Stimulated activated naive B cell treated with anti-CD40 and anti-IgM and Interleukin-4, amounts not matched to agents 10 μg/mL and 1 μg/mL and 100 μg/mL, for 72 hours (primary cell): ENCODE measurements at places on chromosomes 4 and X.

GRCh38 chrX:19237901-19238300 is 105.8 kb upstream of the PDHA1 start:
- no peak for DNase-seq

DNA sequence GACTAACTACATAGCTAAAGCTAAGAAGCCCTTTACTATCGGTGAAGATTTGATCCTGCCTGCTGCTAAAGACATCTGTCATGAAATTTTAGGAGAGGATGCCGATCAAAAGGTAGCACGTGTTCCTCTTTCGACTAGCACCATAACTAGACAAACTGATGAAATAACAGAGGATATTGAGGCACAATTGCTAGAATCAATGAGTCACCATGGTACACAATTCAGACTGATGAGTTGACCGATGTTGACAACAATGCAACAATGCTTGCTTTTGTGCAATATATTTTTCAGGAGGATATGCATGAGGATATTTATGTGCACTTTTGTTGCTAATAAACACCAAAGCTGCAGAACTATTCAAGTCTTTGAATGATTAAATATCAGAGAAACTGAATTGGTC is 24.3 kb downstream of the TBCK start:
- no peak for DNase-seq

DNA sequence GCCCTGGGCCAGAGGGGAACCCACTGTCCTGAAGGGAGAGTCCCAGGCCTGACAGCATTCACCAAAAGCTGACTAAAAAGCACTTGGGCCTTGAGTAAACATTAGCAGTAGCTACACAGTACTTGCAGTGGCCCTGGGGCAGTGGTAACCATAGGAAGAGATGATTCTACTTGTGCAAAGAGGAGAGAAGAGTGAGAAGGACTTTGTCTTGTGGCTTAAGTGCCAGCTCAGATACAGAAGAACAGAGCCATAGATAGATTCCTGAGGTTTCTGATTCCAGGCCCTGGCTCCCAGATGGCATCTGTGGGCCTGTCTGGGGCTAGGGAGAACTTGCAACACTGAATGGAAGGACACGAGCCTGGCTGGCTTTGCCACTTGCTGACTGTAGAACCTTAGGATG is 100.5 kb downstream of the PTCHD1 start:
- no peak for DNase-seq

GRCh38 chr4:11271263-11271662 is 157.4 kb downstream of the HS3ST1 start:
- DNase-seq, result no peak

- no peak for DNase-seq
These were observed 19.3 kb downstream of the YIPF7 start for GRCh38 chr4:44632089-44632488.

DNA sequence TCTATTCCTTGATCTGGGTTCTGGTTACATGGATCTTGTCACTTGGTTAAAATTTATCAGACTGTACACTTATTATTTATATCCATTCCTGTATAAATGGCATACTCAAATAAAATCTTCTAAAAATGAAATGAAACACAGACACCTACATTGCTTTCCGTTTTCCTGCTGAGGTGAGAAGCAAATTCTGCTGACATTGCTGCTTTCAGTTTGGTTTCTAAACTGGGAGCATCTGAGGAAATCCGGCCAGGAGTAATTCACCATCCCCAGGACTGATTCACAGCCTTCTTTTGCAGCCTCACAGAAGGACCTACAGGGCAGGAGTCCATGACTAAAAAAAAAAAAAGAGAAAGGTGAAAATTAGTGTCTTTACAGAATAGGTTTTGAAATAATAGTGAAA is 93.6 kb downstream of the CORIN start:
- no peak for DNase-seq

DNA sequence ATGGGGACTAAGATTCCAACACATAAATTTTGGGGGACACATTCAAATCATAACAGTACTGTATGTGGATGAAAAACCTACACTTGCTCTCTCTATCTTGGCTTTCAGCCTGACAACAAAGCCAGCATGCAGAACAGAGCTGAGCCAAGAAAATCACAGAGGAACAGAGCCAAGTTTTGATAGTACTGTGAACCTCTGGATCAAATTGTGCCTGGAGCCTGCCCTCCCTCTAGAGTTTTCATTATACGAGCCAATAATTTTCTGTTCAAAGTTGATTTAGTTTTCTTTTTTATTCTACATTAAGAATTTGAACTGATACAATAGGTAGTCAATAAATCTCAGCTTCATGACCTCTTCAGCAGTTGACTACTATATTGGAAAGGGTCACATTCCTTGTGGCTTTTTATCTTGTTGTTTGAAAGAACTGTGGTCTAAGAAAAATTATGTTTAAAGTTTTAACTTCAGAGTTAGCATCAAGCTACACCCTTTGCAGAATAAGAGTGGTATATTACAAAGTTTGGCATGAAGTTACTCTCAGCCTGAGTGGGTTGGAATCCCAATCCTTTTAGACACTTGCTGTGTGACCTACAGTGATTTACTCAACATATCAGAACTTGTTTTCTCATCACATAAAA is 31.1 kb downstream of the GRID2 start:
- no peak for DNase-seq

- no peak for DNase-seq
These were observed 28.7 kb downstream of the DIAPH2 start for GRCh38 chrX:96713303-96713702.

DNA sequence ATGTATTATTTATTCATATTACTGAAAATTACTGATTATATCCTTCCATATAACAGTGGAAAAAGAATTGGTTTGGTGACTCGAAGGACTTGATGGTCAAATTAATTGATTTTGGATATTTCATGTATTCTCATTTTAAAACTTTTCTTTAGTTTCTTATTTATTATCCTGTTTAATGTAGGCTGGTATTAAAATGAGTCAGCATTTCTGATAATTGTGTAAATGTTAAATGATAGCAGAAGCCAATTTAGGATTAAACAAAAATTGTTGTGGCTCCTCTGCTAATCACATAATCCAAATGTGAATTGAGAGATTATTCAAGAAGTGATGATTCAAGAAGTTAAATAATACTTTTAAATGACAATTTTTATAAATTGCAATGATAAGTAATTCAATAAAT is 38.7 kb downstream of the PDLIM5 start:
- no peak for DNase-seq

GRCh38 chr4:84547211-84547610 is 35.7 kb upstream of the CDS1 start:
- no peak for DNase-seq
